ENCODE measurements at places on chromosomes 1 and 21.

DNA sequence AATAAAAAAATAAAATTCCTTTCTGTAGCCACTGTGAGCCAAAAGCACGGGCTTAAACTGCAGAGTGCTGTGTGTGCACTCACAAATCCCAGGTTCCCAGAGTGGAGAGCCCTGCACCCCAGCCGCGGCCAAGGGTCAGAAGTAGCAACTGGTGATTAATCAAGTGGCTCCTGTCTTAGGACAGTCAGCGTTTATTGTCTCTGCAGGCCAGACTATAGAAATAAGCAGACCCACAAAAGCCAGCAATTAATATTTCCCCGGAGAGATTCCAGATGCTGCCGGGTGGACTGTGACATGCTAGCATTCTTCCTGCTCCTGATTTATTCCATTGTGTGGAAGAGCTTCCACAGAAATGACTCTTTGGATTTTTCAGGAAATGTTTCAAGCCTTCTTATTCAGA is 412.2 kb downstream of the KIF26B start:
- no peak for DNase-seq

GRCh38 chr1:181807251-181807650 is 254.3 kb downstream of the ZNF648 start:
- no peak for DNase-seq

- DNase-seq, result peak; percentile 57
Measured at GRCh38 chr21:42654179-42654912, 925 bp downstream of the PDE9A start.

DNA sequence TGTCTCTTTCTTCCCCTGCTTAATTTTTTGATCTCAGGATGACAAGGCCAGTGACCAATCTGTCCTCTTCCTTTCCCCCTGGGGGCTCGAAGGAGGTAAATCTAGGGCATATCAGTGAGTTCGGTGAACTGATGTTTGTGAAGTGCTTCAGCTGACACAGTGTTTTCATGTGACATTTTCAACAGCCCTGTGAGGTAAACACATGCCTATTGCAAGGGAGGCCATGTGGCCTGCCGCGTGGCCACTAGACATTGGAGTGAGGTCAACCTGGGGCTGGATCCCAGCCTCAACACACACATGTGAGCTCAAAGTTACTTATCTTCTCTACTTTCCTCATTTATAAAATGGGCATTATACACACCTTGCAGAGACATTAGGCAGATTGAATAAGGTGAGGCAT is 126.3 kb downstream of the PLPP3 start:
- no peak for DNase-seq

DNA sequence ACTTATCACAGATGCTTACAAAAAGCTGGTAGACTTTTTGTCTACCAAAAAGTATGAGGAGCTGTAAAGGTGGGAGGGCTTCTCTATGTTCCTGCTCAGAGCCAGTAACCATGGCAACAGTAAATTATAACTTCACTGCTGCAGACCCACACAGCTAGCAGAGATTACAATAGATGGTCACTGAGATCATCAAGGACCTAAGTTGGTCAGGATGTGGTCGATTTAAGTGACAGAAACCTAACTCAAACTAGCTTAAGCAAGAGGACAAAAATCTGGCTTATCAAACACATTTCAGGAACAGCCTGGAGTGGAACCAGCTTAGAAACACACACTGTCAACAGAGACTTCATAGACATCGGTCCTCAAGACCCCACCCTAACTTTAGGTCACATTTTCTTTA is 113.4 kb upstream of the ATP1A1 start:
- no peak for DNase-seq

GRCh38 chr1:182357913-182358312 is 33.7 kb downstream of the GLUL start:
- DNase-seq, result no peak

GRCh38 chr1:76961181-76961819 is 94.0 kb downstream of the ST6GALNAC5 start:
- no peak for DNase-seq

GRCh38 chr1:111618961-111619634 is 491 bp upstream of the RAP1A start:
- DNase-seq, result no peak
